ENCODE measurements at places on chromosomes 11 and 22.

GRCh38 chr11:75233754-75234172 is 6.8 kb upstream of the TPBGL start:
- no peak for DNase-seq

DNA sequence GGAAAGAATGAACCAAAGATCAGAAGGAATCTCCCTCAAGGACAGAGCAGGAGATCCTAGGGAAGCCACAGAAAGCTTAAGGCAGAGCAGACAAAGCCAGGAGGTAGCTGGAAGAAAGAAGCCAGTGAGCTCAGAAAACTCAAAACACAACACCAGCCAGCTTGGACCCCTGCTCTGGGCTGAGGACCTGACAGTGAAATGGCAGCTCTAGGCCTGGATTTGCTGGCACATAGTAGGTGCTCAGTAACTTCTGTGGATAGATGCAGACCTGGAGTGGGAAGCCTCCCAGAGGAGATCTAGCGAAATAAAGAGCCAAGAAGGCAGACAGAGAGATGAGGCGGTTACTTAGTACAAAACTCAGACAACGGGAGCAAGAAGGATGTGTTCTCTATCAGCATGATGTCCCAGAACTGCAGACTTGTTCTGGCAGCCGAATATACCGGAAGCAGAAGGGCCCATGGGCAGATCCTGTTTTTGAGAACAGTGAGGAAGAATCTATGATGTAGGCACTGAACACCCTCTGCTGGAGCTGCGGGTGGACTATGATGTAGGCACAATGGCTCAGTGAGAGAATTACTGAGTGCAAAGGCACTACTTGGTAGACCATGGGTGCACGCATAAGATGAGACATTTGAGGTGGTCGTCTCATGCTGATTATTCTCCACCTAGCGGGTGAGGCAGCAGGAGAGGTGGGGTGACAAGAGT is 4.8 kb downstream of the ROBO4 start:
- DNase-seq = no peak

DNA sequence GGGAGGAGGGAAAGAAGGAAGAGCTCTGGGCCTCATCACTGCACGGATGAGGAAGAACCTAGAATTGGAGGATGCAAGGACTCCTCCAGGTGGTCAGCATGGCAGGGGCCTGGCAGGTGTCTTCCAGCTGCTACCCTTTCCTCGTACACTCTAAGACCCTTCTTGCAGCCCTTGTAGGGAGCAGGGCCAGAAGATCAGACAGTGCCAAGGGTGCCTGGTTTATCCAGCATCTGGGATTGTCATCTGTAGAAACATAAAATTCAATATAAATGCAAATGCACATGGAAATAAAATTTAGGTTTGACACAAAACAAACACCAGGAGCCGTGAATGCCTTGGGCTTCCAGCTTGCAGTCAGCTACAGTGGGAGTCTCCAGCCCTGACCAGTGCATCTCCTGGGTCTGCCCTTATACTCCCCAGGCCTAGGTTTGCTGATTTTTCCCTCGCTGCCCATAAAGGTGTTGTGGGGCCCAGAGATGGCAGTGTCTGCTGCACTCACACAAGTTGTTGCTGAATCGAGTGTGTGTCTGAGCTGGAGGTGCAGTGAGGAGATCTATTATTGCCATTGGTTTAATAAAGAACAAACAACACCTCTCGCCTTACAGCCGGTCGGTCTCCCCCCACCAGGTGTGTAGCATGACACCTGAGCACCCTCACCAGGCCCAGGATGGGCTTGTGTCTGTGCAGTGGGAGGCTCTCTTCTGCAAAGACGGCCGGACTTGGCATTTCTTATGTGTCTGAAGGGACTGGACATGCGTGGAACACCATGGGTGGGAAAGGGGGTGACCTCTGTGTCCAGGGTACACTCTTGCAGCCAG is 87.1 kb downstream of the BCR start:
- DNase-seq = no peak

GRCh38 chr22:38863531-38864131 is 8.4 kb downstream of the CBX6 start:
- no peak for DNase-seq

GRCh38 chr11:104060820-104061219 is 24.4 kb downstream of the DDI1 start:
- DNase-seq = no peak

GRCh38 chr22:46006379-46007002 is 29.5 kb upstream of the WNT7B start:
- DNase-seq = peak; percentile 68

DNA sequence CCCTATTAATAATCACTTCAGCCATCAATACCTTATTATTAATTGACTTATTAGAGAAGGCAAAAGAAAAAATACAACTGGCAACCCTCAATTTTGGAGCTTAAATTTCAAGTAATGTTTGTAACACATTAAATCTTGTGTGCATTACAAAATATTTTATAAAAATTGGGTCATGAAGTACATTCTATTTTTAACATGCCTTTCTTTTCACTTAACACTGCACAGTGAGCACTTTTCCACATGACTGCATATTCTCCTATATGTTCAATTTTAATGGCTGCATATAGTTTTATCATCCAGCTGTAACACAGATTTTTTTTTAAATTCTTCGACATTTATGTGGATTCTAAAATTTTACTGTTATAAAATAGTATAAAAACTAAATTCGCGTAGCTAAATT is 92.5 kb downstream of the SLC17A6 start:
- DNase-seq = no peak

DNA sequence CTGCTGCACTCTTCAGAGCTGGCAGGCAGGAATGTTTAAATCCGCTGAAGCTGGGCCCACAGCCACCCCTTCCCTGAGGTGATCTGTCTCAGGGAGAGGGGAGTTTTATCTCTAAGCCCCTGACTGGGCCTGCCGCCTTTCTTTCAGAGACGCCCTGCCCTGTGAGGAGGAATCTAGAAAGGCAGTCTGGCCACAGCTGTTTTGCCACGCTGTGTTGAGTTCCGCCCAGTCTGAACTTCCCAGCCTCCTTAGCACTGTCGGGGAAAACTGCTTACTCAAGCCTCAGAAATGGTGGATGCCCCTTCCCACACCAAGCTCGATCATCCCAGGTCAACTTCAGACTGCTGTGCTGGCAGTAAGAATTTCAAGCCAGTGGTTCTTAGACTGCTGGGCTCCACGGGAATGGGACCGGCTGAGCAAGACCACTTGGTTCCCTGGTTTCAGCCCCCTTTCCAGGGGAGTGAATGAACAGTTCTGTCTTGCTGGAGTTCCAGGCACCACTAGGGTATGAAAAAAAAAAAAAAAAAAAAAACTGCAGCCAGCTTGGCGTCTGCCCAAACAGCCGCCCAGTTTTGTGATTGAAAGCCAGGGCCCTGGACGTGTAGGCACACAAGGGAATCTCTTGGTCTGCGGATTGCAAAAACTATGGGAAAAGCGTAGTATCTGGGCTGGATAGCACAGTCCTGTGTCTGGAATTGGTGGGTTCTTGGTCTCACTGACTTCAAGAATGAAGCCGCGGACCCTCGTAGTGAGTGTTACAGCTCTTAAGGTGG is 127.4 kb downstream of the SPON1 start:
- DNase-seq = no peak

GRCh38 chr22:34416022-34416860 is 496.0 kb upstream of the LARGE1 start:
- no peak for DNase-seq

- peak; percentile 94 for DNase-seq
These were observed 23.1 kb downstream of the MICAL3 start for GRCh38 chr22:18001040-18001893.

GRCh38 chr11:87972133-87972532 is 203.1 kb downstream of the RAB38 start:
- peak; percentile 10 for DNase-seq

DNA sequence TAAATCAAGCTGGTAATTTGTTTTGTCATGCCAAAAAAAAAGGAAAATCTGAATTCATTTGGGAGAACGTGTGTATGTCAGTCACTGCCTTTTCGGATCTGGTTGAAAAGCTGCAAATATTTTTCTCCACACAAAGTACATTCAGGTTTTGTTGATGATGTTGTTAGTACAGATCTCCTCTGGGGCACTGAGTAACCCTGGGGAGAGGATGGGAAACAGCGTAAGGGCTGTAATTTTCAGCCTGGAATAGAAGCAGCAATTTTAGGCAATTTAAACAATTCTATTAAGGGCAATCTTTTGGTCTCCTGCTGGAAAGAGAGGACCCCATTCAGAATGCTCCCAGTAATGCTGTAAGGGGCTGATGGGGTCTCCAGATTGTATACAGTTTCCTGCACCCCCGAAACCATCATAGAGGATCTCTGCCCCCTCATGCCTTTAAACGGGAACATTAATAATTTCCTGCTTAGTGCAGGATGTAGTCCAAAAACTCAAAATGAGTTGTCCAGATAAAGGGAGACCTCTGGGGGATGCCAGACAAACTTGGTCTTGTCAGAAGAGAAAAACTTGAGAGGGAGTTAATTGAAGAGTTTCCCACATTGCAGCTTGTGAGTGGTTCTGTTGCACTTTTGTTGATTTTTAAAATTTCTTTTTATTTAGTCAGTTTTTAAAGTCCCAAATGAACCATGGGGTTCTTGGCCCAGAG is 132.3 kb downstream of the COMMD9 start:
- DNase-seq = no peak

DNA sequence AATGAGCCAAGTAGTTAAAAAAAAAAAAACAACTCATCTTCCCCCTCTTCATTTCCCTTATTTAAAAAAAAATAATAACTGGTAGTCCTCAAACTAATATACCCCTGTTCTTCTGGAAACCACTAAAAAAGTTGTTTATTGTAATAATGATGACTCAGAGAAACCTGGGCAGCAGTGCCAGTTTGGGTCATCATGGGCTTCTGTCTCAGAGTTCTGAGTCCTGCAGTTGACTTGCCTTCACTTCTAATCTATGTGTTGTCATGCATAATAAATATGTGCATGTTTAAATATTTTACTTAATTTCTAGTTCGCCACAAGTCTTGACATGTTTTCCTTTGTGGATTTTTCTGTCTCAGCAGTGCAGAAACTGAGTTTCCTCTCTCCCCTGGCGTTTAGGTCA is 46.8 kb downstream of the PPP2R1B start:
- no peak for DNase-seq

GRCh38 chr22:48629631-48630432 is 1197.8 kb downstream of the BRD1 start:
- DNase-seq = no peak

GRCh38 chr11:65396769-65397745 is 10.6 kb downstream of the FRMD8 start:
- no peak for DNase-seq

GRCh38 chr11:119205080-119205479 is 1.1 kb upstream of the CBL start:
- DNase-seq = no peak

DNA sequence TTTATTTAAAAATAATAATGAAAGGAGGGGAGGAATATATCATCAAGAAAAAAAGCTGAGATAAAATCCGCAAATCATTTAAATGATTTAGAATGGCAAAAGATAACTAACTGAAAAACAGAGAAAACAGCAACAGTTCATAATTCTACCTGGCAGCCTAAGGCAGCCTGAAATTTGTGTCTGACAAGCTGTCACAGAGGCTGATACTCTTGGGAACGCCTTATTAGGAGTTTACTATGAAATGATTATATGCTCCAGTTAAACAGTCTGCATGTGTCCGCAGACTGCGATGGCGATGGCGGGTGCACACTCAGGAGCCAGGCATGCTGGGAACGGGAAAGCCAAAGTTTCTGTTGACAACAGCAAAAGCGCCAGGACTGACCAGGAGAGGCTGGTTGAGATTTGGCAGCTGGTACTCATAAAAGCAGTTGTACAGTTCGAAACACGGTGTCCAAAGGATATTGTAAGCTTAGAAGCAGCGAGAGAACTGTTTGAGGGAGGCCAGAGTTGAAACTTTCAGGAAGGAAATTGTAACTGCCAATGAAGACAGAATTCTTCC is 172.9 kb upstream of the MPPED2 start:
- no peak for DNase-seq

- no peak for DNase-seq
These were observed 15.1 kb upstream of the CSRP3 start for GRCh38 chr11:19216709-19217374.

DNA sequence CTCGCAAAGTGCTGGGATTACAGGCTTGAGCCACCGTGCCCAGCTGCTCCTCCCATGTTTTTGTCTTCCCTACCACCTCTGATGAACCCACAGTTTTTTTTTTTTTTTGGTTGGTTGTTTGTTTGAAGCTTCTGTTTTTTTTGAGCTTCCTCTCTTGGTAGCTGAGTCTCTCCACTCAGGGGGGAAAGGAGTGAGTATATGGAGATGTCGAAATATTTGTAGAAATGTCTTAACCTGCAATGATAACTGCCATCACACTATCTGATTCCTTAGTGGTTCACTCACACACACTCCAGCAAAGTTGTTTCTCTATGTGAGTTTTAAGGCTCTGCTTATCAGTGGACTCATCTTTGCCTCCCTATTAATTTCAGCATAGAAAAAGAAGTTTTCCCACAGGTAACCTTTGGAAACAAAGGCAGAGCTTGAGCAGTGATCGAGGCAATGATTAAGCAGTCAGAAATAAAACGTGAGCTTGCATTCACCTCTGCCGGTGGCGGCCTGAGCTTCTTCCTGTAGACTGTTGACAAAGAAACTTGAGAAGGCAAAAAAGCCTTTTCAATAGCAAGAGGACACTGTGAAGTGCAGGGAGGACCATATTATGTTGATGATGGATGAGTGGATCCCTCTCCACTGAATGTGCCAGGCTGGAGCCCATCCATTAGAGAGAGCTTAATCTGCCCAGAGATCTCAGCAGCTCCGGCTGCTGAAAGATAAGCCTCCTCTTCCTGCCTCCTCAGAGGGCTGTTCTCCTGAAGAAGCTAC is 29.0 kb upstream of the RASSF10 start:
- no peak for DNase-seq

DNA sequence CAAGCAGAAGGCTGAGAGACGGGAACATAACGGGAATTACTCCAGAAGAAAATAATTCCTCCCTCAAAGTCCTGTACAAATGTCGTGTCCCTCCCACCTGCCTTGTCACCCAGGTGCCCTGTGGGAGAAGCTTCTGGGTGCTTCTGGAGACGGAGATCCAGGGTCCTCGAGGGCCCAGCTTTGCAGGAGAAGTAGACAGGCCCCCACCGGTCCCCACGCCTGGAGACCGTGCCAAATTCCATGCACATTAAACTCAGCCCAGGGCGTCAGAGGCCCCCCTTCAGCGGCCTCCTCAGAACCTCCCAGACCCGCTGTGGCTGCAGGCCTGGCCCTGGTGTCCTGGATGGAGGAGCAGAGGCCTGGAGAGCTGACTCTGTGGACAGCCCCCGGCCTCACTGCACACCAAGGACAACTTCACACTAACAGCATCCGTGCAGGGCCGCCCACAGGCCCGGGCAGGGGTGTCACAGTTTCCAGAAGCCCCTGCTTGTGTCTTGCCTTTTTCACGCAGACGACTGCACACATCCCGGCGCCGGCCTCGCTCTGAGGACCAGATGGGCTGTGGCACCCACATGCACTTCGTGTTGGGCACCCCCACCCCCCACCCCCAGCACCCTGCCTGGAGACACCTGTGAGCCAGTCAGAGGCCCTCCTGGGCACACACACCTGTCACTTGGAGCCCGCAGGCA is 734.3 kb downstream of the BRD1 start:
- DNase-seq = no peak

- DNase-seq = peak; percentile 18
These were observed 21.5 kb downstream of the CASP4 start for GRCh38 chr11:104946907-104947306.
